CD4-positive, alpha-beta T cell treated with Interleukin-1 beta for 1 hour (primary cell): ENCODE measurements at places on chromosomes 6 and 20.

DNA sequence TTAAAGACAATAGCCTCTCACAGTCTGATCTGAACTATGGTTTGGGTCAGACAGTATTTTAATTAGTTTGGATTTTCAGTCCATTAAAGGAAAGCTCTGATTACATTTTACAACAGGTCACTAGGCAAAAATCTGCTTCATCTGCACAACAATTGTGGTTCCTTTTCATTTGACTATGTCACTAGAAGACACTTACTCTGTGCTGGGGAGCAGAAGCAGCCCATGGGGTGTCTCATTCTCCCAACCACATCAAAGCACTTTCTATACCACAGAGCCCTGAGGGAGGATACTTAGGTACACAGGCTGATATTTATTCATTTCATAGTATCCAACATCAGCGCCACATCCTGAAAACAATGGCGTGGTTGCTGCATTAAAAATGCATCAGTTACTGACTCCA is 36.6 kb upstream of the HDAC2 start:
- DNase-seq: peak; percentile 34

GRCh38 chr6:115630424-115631024 is 430.2 kb downstream of the FRK start:
- no peak for DNase-seq

- DNase-seq: peak; percentile 58
These were observed 42.1 kb upstream of the BTN3A2 start for GRCh38 chr6:26322645-26323482.

- DNase-seq: no peak
These were observed 193.9 kb downstream of the MMUT start for GRCh38 chr6:49269190-49269589.

DNA sequence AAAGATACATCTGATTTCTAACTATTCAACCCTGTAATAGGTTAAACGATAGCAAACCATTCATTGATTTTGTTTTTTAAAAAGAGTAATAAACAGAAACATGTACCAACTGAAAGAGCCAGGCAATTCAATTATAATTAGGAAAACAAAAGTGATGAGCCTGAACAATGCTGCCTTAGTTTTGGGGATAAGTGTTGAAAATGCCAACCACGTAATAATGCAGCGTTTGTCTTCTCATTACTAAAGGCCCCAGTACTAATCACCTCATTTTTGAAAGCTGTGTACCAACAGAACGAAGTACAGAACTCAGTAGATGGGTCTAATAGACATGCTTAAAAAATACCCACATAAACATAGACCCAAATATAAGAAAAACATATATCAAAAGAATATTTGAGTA is 663.6 kb upstream of the CHD6 start:
- no peak for DNase-seq

DNA sequence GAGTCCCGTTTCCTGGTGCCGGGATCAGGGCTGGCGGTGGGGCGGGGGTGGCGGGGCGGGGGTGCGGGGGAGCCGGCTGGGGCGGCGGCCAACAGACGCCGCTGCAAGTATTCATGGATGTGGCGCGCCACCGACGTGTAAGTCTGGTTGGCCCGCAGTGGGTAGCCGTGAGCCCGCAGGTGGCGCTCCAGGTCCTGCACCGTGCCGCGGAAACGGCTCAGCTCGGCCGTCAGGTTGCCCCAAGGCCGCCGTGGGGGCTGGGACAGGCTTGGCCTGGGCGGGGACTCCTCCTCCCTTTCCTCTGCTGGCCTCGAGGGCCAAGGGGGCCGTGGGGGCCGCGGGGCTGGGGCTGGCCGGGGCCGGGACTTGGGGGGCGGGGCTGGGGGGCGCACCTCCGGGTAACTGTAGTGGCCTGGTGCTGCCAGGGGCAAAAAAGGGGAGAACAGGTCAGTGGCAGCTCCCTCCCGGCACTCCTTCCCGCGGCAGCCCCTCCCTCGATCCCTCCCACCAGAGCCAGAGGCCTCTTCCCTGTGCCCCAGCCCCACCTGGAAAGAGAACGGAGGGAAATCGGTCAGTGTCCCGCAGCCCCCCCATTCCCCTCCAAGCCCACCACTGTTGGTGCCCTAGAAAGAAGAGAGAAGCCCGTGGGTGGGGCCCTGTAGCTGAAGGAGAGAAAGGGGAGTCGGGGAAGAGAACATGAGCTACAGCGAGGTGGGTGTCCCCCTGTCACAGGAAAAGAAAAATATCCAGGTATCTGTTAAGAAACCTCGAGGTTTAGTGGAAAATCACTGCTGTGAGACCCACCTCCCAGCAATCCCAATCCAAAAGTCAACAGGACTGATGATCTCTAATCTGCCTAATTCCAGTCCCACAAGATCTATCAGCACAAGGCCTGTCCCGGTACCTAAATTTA is 21.3 kb downstream of the TNXB start:
- peak; percentile 75 for DNase-seq
